ENCODE measurements at places on chromosomes 12 and 14.
A peak's percentile ranks its signal among the peaks of the same experiment; 100 is the strongest.

- peak; percentile 57 for DNase-seq
Measured at GRCh38 chr12:30880061-30880460, 46.5 kb upstream of the TSPAN11 start.

- DNase-seq: no peak
Measured at GRCh38 chr14:33534632-33535031, 416.2 kb downstream of the EGLN3 start.

DNA sequence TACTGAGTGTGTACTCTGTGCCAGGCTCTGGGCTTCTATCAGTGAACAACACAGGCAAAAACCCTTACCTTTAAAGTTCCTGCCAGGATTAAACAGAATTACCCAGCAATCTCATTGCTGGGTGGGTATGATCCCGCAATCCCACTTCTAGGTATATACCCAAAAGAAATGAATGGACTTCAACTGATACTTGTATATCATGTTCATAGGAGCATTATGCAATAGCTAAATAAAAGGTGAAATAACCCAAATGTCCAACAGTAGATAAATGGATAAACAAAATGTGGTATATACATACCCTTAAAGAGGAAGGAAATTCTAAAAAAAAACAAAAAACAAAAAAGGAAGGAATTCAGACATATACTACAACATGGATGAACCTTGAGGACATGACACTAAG is 14.7 kb downstream of the DAZAP2 start:
- no peak for DNase-seq

DNA sequence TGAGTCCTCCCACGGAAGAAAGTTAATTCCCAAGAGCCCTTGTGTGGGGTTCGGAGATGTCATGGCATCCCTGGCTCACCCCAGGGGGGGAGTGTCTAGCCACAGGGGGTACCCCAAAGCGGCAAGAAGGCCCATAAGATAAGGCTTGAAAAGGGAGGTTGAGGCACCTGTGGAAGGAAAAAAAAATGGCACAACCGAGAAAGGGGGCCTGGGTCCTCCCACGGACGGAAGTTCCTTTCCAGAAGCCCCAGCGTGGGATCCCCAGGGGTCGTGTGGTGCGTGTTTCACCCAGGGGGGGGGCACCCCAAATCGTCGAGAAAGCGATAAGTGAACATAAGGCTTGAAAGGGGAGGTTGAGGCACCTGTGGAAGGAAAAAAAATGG is 266.7 kb downstream of the ALG10 start:
- DNase-seq: no peak

DNA sequence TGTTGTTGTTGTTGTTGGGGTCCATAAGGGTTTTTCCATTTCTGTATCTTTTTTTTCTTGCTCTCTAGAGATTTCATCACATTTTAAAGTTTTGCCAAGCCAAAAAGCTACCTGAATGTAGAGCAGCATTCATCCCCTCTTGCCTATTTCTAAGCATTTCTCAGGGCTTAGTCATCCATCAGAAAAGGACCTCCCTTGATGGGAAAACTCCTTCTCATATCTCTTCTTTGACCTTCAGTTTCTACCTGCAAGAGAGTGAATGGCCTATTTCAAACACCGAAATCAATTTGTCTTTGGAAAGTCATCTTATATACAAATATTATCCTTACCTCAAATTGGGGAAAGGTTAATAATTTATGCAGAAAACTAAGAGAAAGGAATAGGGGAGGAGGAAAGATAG is 4.5 kb downstream of the MYBPC1 start:
- DNase-seq: no peak

DNA sequence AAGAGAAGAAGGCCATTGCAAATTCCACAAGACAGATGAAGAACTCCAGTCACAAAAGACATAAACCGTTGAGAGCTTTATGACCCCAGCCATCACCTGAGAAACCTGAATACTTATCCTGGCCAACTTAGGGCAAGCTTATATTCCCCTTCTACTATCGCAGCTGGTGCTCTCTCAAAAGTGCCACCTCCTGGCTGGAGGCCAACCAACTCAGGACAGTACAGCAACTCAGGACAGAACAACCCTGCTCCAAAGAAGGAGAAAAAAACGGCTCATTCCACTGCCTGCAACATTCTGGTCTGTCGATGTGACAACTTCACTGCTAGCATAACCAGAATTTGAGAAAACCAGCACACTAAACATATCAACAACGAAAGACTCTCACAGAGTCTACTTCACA is 9.7 kb upstream of the KRT6B start:
- DNase-seq: no peak

DNA sequence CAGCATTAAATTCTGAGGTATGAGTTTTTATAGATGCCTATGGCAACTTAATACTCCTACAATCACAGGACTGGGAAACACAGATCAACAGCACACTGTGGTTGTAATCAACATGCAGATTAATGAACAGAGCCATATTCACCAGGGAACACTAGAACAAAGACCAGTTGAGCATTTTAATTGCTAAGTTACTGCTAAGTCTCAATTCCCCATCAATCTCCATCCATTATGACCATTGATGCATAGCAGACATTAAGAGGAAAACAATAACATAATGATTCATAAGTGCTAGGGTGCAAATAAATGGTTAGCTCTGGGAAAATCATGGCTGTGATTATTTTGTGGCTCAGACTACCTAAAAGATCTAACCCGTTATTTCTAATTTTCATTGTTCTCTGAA is 505.6 kb downstream of the TRHDE start:
- DNase-seq: no peak

- DNase-seq: no peak
Measured at GRCh38 chr14:79986251-79986650, 225.1 kb downstream of the DIO2 start.

DNA sequence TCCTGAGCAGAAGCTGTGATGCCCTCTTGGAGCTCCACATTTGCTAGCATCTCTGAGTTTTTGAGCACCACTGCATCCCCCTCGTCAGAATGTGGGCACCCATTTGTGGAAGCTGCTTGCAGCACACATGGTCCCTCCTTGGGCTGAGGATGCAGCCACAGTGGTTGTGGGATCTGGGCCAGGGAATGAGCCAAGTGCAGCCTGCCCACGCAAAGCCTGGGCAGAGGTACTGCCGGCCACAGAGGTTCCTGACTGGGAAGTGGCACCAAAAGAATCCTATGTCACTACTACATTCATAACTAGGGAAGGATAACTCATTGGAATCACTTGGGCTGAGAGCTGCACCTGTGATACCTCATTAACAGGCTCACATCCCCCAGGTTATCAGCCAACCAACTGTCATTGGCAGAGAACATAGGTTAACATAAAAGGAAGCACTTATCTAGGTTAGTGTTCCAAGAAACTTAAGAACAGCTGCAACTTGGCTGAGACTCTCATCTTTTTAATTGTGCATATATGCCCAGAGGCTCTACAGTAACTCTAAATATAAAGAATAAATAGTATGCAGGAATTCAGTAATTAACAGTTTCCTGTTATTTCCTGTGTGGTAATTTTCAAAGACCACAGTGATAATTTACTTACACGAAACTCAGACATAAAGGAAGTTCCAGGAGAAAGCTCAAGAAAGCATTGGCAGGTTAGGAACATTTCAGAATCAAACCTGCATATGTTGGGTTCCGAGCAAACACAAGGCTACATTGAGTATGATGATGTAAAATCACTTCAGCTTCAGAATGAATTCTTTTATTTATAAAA is 145.3 kb downstream of the BCAT1 start:
- no peak for DNase-seq

DNA sequence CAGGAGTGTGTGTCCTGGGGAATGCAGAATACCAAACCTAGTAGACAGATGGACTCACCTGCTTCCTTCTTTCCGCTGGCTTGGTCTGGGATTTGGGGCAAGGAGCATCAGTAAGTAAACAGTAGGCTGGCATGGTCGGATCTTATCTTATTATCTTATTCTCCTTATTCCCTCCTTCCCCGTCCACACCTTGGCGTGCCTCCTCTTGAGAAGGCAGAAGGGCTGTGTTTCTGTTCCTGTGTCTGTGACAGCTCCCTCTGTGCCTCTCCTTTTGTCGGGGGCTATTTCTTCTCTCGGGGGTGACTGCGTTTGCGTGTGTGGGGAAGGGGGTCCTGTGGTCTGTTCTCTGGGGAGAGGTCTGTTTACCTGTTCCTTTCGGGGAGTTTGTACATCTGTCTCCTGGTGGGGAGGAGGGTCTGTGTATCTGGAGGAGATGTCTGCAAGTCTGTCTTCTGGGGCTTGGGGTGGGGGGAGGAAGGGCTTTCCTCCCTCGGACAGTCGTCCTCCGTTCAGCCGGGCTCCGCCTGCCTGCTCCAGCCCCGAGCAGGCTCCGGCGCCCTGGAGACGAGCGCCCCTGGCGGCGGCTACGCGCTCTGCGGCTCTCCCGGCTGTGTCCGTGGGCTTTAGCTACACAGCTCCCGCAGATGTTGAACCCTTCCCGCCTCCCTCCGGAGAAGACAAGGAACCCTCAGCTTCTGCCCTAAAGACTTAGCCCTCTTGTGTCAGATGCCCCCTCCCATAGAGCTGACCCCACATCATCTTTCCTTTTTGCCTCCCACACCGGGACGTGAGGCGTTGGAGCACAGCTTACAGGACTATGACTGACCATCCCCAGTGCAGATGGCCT is 4.4 kb downstream of the KRT86 start:
- DNase-seq: peak; percentile 77

GRCh38 chr14:64337888-64338615 is 43.9 kb upstream of the ESR2 start:
- peak; percentile 78 for DNase-seq

DNA sequence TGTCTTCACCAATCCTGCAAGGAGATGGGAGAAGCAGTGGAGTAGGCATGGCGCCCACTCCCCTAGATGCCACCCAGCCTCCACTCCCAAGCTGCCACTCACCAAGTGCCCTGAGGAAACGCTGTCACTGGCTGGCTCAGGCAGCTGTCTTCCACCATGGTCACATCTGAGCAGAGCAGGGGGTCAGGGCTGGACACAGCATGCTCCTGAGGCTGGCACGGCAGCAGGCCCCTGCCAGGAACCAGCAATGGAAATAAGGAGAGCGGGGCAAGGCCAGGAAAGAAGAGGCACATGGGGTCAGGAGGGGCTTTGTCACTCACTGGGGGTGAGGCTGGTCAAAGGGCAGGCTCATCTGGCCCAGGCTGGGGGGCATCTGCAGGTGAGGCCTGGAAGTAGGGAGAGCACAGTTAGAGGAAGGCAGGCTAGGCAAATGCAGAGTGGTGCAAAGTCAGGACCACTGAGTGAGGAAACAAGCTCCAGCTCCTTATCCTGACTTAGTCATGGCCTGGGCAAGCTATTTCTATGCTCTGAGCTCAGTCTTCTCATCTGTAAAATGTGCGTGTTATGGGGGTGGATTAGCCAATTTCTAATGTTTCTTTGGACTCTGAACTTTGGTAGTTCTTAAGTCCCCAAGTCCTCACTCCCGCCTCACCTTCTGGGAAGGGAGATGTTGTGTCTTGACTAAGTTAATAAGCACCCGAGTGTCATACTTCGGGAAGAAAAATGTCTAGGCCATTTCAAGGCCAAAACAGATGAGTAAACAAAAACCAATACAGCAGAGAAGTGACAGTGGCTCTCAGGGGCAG is 8.0 kb downstream of the NAB2 start:
- no peak for DNase-seq

DNA sequence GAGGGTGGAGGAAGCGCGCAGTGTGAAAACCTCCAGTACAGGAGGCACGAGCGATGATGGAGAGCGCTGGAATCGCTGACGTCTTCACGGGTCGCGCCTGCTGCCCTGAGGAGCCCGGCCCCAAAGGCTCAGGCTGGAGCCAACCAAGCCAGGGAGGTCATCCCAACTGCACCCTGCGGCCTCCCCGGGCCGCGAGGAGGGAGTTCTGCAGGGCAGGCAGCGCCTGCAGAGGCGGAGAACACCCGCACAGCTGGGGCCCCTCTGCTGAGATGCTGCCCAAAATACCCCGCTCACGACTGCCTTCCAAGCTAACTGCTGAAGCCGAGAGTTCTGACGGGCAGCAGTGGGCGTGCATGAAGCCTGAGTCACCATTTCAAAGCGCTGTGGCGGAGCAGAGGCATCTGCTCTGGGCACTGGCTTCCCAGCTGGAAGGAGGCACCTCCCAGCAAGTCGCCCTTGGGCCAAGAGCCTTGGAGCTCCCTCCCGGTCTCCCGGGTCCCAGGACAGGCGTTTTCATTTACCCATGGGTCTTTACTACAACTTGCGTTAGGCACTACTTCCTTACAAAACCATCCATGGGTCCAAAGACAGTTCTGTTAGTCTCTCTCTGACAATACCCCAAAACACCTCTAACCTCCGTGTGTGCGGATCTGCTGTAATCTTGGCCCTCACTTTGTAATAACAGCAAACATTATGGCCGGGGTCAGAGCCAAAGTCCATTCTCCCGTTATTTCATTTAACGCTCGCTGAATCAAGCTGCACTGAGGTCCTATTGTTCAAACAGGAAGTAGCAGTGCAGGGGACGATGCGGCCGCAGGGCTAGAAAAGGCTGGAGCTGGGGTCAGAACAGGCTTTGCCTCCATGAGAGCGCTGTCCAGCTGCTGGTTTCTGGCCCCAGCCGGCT is 60.1 kb upstream of the RIMBP2 start:
- DNase-seq: peak; percentile 67

GRCh38 chr14:92105893-92106142 is 564 bp downstream of the ATXN3 start:
- no peak for DNase-seq

DNA sequence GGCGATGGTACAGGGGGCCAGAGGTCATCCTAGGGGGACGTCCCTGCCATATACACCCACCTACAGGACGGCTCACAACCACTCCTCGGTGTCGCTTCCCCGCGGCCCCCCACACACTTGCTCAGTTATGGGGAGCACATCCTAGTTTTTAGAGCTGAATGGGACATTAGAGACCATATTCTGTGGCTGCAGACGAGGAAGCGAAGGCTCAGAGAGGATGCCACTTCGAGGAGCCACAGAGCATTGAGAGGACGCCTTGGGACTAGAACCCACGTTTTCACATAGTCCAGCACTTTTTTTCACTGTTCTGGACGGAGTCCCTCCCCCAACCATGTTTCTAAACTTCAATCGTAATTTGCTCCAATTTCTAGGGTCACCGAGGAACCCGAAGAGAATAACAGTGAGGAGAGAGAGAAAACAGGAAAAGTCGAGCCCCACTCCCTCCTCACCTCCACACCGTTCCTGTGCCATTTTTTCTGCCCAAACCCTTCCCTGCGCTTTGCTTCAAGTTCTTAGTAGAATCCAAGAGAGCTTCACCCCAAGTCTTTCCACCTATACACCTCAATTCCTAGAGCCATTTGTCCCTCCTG is 641 bp upstream of the ASCL1 start:
- DNase-seq: no peak

- no peak for DNase-seq
Measured at GRCh38 chr12:113537046-113537750, 65.5 kb upstream of the LHX5 start.

GRCh38 chr12:57802607-57803006 is 15.9 kb downstream of the AVIL start:
- DNase-seq: no peak

DNA sequence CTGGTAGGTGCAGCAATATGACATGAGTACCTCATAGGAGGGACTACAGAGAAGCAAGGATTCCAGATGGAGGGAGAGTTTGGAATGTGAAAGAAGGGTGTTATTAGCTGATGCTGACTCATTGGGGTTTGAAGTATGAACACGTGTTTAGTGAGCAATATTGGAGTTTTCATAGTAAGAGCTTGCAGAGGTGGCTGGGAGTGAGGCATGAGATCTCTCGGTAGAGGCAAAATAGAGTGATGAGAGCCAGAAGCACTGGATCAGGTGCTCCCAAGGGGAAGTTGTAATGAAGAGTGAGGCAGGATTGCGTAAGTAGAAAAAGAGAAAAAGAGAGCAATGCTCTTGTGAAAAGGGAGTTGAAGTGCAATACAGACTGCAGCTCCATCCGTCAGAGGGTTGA is 42.1 kb downstream of the MGST1 start:
- DNase-seq: no peak

- no peak for DNase-seq
Measured at GRCh38 chr14:69712599-69713088, 54.3 kb upstream of the SRSF5 start.

All from left hindlimb (tissue), 1 donor.